HFF-Myc (cell line): ENCODE measurements at places on chromosomes 4 and X.

GRCh38 chrX:43526878-43527277, 129.2 kb upstream of the MAOA start:
- DNase-seq, result no peak

DNA sequence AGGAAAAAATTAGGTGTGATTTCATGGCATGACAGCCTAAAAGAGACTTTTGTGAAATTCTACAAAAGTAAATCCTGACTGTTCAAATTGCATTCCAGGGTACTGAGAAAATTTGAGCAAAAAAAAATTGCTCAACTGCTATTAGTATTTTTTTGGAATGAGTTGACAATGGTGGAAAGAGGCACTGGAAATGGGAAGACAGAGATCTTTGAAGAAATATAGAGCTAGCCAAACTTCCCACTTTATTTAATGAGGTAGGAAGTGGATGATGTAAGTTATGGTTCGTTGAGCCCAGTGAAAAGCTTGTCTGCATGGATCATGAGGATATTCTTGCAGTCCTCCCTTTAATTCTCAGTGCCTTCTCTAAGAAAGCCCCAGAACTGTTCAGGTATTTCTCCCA, 183.8 kb downstream of the PTTG2 start:
- no peak for DNase-seq

GRCh38 chrX:21838937-21839333, 482 bp upstream of the MBTPS2 start:
- no peak for DNase-seq

DNA sequence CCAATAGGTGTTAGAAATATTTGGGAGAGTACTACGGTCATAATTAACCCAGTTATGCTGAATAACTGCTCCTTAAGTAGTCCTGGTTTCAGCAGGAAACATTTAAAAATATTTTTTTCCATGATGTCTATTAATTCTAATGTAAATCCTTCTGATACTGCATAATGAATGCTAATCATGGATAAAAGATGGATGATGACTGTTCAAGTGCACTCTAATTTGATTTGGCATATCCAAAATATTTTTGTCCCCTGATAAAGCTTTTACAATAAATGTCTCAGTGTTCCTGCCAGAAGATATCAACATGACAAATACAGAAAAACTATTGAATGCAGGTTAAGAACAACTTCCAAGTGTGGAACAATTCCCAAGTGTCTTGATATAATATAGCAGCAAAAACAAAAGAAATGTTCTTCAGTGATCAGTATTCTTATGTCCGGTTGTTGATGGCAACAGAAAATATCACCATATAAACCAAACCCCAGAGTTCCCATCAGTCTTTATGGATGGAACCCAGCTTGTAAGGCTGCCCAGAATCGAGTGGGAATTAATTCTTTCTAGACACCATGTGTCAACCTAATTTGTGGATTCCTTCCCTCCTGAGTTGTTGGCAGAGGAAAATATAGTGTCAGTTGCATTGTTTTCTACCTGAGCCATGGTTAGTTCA, 205.4 kb upstream of the GK2 start:
- DNase-seq, result no peak

DNA sequence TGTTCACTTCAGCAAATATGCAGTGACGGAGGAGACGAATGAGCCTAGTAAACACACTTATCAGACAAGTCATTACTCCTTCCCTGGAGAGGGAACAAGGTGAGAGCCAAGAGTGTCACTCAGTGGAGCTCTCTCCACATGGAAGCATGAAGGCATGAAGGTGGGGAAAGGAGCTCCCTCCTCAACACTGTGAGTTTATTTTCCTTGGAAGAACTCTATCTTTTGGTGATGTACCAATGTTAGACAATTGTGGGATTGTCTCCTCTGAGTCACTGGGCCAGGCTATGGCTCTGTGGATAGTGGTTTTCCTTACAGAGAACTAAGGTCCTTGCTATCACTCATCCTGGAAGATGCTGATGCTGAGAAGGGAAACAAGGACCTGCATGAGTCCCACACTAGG, 200.2 kb downstream of the CPEB2 start:
- no peak for DNase-seq

- no peak for DNase-seq
Measured at GRCh38 chr4:154574311-154574710, 11.5 kb downstream of the FGB start.

GRCh38 chr4:147596981-147597380, 20.2 kb upstream of the TMEM184C start:
- DNase-seq, result peak; percentile 85

DNA sequence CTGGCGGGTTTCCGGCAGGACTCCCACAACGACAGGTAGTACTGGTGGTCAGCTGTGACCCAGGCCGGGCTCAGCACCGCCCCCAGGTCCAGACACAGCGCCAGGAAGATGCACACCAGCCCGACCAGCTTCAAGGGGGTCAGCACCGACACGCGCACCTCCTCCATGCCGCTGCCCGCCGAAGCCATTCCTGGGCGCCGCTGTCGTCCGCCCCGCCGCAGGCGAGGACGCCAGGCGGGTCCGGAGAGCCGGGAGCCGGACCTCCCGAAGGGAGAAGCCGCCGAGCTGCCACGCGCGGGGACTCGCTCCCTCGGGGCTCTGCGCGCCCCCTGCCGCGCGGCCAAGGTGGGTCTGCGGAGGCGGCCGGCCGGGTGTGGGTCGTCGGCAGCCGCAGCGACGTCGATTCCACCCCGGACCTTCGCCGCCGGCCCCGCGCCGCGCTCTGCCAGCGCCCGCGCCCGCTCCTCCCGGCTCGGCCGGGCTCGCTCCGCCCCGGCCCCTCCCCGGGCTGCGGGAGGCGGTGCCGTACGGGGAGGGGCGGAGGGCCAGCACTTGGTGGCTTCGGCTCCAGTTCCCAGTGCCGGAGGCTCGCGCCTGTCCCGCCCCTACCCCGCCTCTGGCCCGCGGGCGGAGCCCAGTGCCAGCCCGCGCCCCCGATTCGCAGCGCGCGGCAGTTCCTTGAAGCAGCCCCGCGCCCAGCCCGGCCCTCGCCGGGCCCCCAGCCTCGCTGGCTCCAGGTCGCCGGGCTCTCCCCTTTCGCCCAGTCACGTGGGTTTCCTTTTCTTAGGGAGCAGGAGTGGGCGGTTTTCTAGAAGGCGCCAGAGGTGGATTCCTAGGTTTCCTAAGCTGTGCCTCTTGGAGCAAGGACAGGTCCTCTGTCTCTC, at the start of gene TMEM47:
TSS of gene TMEM47 (minus strand) at position 444 of the 884 bp plus-strand sequence. CDS start at position 188, 256 bp downstream.
- DNase-seq, result no peak

GRCh38 chr4:81566161-81566591, 94.5 kb upstream of the RASGEF1B start:
- DNase-seq, result no peak

GRCh38 chr4:126807132-126807531, 825.6 kb upstream of the INTU start:
- DNase-seq, result no peak
